Temporal lobe (tissue), 4 donors: ENCODE measurements at places on chromosomes 11 and 22. TPM values are rescaled to one million over a fixed set of nuclear protein-coding genes. Genes with fewer than 3 reads are reported as not detected.

IL10RA gene
- 1.2 TPM for total RNA-seq

EFCAB6 gene
- total RNA-seq = 7.6 TPM

TCN1 gene
- total RNA-seq = not detected

FLRT1 gene
- total RNA-seq = 7.6 TPM

TEX54 gene
- not detected for total RNA-seq

TPBGL gene
- total RNA-seq = not detected

TRMT112 gene
- total RNA-seq = 50.9 TPM

GAB4 gene
- not detected for total RNA-seq

PLEKHA7 gene
- 5.7 TPM for total RNA-seq

MFNG gene
- total RNA-seq = 1.5 TPM

MUS81 gene
- total RNA-seq = 31.0 TPM

TSSK2 gene
- total RNA-seq = not detected
